ENCODE measurements at places on chromosomes 6 and 20.

- no peak for DNase-seq
These were observed at the start of gene FOXF2 for GRCh38 chr6:1389369-1390132. TSS of gene FOXF2 (plus strand) at chr6:1389576. CDS start at chr6:1389948, 372 bp downstream.

- no peak for DNase-seq
These were observed 75.0 kb downstream of the PLCB4 start for GRCh38 chr20:9143926-9144325.

DNA sequence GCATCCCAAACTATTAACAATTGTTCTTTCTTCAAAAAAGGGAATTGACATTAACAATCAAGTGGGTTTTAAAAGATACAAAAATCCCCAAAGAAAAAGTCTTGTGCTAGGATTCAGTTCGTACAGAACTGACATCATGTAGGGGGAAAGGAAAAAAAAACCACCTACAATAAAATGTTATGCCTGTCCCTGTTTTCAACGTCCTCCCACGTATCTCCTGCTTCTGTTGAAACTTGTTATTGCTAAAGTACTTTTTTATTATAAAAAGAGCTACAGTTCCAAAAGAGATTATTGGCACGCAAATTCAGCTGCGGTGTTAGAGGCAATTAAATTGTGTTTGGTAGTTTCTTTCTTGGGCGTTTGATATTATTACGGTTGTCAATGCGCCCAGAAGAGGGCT lies 102.8 kb upstream of the PHACTR1 start:
- DNase-seq, result no peak

GRCh38 chr20:4813076-4813862 lies 91.6 kb downstream of the PRND start:
- DNase-seq, result no peak

DNA sequence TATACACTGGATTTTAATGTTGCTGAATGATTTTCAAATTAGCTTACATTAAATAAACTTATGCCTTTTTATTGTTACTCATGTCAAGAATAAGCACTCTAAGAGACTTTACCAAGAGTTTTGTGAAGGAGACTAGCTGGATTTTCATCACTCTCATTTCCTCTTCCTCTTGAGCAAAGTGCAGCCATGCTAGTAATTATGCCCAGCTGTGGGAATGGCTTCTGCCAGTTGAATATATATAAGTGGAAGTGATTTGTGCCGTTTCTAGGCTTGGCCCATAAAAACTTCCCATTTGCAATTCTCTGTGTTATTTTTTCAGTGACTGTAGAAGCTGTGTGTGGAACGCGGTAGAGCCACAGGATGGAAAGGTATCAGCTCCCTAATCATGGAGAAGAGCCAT lies 255.8 kb downstream of the HDGFL1 start:
- no peak for DNase-seq

DNA sequence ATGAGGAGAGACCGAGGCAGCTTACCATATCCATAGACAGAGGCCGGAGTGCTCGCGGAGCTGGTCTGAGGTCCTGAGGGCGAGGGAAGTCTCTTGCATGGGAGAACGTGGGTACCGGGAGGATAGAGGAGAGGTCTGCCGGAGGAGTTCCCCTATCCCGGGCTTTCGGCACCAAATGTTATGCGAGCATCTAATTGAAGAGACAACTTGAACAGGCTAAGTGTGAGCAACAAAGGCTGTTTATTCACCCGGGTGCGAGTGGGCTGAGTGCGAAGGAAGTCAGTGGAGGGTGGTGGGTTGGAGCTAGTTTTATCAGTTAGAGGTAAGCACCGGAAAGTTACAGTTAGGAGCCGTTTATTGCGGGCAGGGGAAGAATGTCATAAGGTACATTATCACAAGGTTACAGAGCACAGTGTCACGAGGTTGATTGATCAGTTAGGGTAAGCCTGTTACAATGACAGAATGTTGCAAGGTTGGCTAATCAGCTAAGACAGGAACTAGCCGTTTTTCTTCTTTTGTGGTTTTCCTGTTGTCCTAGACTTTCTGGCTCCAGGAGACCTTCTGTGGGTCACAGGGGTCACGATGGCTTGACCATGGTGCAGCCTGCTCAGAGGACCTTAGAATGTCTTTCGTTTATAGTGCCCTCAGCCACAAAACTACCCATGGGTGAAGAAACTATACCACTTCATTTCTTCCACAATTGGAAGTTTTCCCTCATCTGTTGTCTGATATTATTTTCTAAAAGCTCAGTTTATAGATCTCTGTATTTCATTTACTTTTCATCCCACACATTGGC lies 746.0 kb upstream of the ADGRB3 start:
- DNase-seq, result no peak

- DNase-seq, result no peak
These were observed 9.0 kb downstream of the ADA start for GRCh38 chr20:44642203-44643153.

DNA sequence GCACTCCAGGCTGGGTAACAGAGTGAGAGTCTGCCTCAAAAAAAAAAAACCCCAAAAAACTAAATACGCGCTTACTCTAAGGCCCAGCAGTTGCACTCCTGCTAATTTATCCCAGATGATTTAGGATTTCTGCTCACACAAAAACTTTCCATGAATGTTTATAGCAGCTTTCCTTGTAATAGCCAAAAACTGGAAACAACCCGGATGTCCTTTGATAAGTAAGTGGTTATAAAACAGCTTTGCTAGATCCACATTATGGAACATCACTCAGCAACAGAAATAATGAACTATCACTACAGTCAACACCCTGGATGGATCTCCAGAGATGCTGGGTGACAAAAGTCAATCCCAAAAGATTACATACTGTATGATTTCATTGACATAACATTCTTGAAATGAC lies 220.4 kb upstream of the JARID2 start:
- no peak for DNase-seq

DNA sequence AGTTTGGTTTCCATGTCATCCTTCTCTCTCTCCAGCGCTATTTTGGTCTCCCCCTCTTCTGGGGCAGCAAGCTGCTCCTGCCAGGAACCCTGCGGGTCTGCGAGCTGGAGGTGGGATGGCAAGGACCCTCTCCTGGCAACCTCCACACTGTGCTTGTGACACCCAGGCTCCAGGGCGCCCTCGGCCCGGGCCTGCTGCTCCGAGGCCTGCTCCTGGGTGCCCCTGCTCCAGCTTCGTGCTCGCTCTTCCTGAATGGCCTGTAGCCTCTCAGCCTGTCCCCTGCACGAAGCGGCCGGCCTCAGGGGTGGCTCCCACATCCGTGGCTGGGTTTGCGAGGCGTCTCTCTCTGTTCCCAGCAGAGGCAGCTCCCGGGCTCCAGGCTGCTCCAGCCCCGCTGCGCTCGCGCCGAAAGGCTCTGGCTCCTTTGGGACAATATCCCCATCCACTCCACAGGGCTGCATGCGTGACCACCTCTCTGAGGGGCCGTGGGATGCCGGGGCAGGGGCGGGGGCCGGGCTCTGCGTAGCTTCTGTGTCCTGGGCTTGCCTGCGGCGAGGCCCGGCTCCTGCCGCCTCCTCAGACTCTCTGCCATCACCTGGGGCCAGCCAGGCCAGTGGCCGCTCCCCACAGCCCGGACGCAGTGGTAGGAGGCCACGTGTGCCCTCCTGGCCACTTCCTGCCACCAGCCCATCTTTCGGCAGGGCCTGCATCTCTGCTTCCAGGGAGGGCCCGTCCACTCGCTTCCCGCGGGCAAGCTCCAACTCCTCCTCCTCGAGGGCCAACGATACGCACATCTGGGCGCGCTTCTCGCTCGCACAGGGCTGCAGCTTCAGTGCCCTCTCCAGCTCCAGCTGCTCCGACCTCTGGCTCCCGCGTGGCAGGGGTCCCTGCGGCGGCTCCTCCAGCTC lies 68.9 kb downstream of the GINS1 start:
- no peak for DNase-seq

DNA sequence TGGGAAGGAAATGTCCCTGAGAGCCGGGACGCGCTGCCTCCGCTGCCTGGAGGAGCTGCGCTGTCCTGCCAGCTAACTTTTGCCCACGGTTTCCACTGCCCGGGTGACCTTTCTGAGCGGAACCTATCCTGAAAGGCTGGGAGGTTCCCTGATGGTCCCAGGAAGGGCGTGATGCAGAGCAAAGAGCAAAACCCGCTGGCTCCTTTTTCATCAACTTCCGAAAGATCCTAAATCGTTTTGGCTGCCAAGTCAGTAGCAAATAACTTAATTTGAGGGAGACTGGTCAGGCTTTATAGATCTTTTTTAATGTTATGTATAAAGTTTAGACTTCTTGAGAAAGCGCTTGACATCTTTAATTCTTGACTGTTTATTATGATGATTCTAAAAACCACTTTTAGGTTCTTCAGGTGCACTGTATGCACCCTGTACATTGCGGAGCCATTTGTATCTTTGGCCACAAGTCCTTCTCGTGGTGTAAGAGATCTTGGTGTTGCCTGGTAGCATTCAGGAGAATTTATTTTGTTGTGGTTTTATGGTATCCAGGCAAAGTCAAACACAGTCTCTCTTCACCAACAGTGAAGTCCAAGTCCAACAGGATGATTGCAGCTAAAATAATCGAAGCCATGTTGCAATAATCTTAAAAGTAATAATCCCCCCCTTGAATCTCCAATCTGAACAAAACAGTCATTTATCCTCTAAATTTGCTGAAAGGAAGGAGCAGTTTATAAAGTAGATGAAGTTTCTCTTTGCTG lies at the start of gene SYNE1:
Gene SYNE1, minus strand, starts transcription at position 67 of the 752 bp plus-strand sequence. CDS start 9,031 bp downstream, outside the sequence.
- no peak for DNase-seq

DNA sequence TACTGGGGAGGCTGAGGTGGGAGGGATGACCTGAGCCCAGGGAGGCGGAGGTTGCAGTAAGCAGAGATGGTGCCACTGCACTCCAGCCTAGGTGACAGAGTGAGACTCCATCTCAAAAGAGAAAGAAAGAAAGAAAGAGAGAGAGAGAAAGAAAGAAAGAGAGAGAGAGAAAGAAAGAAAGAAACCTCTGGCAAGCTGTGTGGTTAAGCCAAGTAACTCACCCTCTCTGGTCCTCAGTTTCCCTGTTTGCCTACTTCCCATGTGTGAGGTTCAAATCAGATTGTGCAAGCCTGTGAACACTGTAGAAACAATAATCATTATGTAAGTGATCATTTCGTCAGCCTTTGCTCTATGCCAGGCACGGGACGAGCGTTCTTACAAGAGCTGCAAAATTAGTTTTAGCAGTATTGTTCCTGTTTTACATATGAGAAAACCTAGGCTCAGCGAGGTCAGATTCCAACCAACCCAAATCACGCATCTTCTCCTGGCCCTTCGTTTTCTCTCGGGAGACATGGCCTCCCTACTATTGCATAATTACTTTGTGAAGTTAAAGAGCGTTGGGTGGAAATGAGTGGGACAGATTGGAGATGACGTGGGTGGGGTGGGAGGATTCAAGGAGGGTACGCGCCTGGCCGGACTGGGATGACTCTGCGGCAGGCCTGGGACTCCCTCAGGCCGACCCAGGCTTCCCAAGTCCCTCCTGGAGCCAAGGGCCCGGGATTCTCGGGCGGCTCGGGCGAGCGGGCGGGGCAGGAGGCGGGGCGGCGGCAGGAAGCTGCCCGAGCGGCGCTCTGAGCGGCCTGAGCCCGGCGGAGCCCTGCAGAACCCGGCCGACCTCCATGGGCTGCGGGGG lies at the start of gene SNX21:
Gene SNX21, plus strand, starts transcription at position 770 of the 853 bp plus-strand sequence. CDS start 121 bp downstream, outside the sequence.
- no peak for DNase-seq

GRCh38 chr6:41278699-41279405 lies 7.6 kb downstream of the TREM1 start:
- peak; percentile 27 for DNase-seq

DNA sequence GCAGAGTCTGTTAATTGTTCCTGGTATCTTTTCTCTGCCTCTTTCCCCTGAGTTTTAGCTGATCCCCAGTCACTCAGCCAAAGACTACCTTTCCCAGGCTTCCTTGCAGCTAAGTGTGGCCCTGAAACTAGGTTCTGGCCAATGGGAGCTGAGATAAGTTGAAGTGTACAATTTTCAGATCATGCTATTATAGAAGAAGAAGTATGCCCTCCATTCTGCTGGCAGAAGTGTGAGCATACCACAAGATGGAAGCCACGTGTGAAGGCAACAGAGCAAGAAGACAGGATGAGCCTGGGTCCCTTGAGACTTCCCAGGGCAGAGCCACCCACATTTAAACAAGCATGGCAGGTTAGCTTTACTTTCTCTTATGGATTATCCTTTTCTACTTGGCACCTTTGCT lies 273.2 kb downstream of the HIVEP2 start:
- DNase-seq, result no peak

DNA sequence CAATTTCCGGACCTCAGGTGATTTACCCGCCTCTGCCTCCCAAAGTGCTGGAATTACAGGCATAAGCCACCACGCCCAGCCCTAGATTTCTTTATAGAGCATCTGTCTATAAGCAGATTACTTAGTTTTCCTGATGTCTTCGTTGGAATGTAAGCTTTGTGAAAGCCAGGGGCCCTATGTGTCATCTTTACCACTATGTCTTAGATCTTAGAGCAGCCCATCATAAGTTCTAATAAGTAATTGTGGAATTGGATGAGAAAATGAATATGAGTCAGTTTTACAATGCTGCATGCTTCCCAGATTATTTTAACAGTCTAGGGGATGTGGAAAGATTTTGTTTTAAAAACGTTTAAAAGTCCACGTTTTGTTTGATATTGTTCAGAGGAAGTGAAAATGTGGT lies 9.1 kb upstream of the ZBTB2 start:
- DNase-seq, result no peak

- DNase-seq, result no peak
These were observed 58.2 kb downstream of the TRIM27 start for GRCh38 chr6:28865401-28866204.

DNA sequence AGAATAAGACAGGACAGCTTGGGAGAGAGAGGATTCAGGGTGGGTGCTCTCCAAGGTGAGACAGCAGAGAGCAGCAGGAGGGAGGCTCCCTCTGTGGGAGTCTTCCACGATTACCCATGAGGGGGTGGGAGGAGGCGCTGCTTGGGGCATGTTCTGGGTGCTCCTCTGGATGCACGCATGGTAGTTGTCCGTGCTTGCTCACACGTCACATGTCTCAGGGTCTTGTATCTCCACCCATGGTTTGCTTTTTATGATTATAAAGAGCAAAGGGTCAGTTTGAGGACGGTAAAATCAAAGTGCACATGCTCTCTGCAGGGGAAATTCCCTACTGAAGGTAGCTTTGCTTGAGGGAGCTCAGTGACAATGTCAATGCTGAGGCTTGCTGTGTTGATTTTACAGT lies 338.4 kb downstream of the THBS2 start:
- DNase-seq, result no peak

All from stimulated activated CD8-positive, alpha-beta memory T cell treated with anti-CD3 and anti-CD28 coated beads, Interleukin-4, amount 100 ng/mL, for 4 hours (primary cell).